ENCODE measurements at places on chromosomes 6 and 20.

GRCh38 chr6:48397887-48398286, 286.9 kb upstream of the PTCHD4 start:
- no peak for DNase-seq

DNA sequence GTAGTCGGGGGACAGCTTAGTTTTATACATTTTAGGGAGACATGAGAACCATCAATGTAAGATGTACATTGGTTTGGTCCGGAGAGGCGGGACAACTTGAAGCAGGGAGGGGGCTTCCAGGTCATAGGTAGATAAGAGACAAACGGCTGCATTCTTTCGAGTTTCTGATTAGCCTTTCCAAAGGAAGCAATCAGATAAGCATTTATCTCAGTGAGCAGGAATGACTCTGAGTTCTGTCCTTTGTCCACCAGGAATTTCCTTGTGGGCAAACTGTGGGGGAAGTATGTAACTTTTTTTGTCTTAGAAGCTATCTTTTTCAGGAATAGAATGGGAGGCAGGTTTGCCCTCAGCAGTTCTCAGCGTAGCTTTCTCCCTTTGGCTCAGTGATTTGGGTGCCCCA, 1.4 kb downstream of the YTHDF1 start:
- no peak for DNase-seq

GRCh38 chr6:42968126-42968701, 7.7 kb downstream of the GNMT start:
- DNase-seq: no peak

GRCh38 chr20:44552950-44553908, 29.1 kb upstream of the PKIG start:
- no peak for DNase-seq

- no peak for DNase-seq
These were observed 7.6 kb upstream of the SYNDIG1 start for GRCh38 chr20:24461848-24462247.

GRCh38 chr6:4772750-4773149, 3.5 kb upstream of the CDYL start:
- DNase-seq: no peak

DNA sequence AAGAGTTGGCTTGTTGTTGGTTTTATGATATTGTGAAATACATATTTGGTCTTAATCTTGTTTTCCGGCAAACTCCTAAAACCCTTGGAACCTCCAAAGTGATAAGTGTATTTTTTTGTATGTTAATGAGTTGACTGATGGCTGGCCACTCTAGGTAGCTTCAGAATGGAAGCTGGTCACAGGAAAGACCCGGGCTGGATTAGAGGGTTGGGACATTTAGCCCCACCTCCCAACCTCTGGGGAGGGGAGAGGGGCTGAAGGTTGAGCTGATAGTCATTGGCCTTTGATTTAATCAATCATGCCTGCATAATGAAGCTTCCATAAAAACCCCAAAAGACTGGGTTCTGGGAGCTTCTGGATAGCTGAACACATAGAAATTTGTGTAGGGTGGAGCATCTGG, 42.7 kb downstream of the SASH1 start:
- no peak for DNase-seq

DNA sequence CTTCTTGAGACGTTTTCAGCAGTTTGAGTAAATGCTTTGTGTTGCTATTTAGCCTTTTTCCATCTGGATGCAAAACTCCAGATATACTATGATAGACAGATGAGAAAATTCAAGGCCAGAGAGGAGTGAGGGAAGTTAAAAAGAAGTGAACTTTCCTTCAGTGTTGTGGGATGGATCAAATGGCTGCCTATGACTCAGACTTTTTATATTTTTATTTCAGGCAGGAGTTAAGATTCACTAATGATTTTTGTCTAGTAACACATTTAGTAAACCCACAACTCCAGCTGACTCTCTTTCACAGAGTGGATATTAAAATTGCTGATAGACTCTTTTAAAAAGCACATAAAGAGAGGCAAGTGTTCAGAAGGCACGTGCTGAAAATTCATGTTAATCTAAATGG, 23.2 kb upstream of the PTCHD4 start:
- no peak for DNase-seq

GRCh38 chr20:61044499-61044898, 207.6 kb upstream of the CDH4 start:
- DNase-seq: no peak

GRCh38 chr20:35129647-35130069, 17.5 kb downstream of the EDEM2 start:
- no peak for DNase-seq

GRCh38 chr6:6452002-6452401, 131.5 kb upstream of the F13A1 start:
- no peak for DNase-seq

DNA sequence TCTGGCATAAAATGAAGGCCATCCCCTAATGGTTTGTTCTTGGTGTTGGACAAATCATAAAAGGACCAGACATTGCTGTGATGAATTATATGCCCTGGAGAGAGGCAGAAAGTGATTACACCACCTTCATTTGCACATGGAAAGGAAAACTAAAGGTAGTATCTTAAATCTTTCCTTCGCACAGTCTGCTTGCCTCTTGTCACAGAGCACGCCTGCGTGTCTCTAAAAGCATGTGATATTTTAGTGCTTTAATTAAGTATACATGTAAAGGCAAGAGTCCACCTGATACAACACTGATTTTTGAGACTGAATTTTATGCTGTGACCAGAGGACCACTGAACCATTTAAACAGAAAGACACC, 28.8 kb upstream of the PLAGL1 start:
- no peak for DNase-seq

- DNase-seq: no peak
These were observed 425.1 kb downstream of the FOXA2 start for GRCh38 chr20:22159276-22159675.

DNA sequence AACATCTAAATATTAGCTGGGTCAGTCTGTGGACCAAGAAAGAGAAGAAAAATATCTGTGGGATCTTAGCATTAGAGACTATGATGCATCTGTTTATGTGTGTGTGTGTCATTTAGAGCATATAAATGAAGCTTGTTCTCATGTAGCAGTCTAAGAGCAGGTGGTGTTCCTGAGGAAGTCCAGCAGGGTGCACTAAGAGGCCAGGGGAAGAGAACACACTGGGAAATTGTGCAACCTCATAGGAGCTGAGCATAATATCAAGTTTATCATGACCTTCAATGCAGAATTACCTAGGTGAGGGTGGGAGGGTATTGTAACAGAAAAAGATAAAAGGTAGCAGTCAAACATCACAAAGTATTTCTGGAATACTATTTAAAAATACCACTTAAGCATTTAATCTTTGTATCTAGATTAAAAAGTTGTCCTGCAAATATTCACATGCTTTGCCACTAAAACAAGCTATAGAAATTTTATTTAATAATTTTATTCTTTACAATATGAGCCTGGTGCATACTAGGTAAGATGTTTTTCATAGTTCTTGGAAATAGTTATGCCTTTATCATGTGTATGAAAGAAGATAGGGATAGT, 80.5 kb downstream of the SMPDL3A start:
- DNase-seq: peak; percentile 6

DNA sequence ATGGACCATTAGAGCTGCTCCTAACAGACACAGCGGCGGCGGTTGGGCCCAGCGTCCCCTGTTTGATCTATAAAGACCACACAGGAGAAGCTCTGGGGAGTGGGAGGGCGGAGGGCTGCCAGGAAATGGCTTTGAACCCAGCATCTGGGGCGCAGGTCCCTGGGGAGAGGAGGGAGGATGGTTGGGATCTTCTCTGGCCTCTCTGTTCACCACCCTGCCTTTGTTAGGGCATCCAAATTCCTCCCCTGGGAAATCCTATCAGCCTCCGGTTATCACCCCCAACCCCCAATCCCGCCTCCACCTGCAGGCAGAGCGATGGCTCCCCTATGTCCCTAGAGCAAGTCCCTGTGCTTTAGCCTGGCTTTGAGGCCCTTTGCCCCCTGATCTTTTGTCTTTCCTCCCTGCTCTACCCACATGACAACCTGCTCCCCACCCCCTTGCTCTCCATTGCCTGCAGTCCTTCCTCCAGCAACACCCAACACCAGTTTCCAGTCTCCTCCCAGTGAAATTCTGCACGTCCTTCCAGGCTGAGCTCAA, 7.1 kb downstream of the XKR7 start:
- DNase-seq: no peak

- no peak for DNase-seq
These were observed 36.6 kb upstream of the ADTRP start for GRCh38 chr6:11815231-11815630.

Data from GF-D8 (cell line).